GM12864 (cell line): ENCODE measurements at places on chromosomes 12 and 14.

- no peak for DNase-seq
Observed at GRCh38 chr12:1517007-1517406, 77.4 kb downstream of the FBXL14 start.

GRCh38 chr14:89465876-89466275 is 48.8 kb upstream of the FOXN3 start:
- no peak for DNase-seq

DNA sequence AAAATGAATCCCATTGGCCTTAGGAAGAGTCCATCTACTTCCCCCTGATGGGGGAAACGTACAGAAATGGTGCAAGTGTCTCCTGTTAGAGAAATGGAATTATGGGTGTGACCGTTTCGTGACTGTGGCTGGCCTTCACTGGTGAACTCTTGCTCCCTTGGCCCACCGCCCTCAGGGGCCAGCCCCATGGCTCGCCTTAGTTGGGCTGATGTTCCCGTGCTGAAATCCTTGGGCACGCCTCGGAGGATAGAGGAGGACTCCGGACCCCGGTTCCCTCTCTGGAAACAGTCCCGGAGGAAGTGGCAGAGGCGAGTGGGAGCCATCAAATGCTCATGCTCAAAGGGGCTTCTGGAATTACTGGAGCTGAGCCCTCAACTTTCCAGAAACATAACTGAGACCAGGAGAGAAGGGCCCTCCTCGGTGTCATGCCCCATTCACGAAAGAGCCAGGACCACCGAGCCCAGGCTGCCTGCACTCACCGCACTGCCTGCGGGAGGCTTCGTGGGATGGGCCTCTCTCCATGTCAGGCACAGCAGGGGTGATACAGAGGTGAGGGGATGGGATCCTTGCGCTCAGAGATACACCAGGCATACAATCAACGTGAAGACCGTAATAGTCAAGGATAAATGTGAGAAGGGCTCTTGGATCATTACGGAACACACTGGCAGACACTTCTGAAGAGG is 10.1 kb upstream of the CACNA2D4 start:
- DNase-seq, result no peak

- DNase-seq, result no peak
Observed at GRCh38 chr14:91372671-91373495, 44.7 kb downstream of the CCDC88C start.

DNA sequence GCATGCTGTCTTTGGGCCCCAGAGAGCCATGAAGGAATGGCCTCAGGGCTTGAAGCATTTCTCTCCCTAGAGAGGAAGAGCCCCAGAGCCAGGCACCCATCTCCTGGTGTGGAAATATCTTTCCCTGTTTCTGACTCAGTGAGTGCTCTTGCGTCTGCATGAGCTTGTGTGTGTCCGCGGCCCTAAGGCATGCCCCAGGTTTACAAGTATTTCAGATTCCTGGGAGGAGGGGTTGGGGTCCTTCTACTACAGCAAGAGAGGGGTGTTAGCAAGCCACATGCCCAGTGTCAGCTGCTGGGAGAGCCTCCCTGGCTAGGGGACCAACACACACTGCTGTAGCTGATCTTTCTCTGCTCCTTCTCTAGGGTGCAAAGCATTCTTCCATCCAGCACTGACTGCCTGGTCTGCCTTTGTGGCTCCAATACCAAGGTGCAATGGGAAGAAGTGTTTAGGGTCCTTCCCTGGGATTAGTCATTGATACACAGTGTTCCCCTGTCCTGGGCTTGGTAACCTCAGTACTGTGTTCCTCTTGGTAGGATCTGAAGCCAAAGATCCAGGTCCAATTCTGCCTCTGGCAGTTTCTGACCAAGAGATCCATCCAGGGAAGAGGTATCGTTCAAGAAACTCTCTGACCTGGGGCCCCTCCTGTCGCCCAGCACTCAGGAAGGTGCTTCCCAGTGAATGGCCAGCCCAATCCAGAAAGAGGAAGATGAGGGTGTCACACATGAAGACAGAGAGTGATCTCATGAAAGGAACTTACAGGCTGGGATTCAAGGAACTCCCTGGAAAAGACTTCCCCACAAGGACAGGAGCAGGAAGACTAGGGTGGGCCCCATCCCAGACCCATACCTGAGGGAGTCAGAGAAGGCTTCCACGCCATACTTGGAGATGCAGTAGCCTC is 3.1 kb downstream of the RDH16 start:
- DNase-seq, result no peak

DNA sequence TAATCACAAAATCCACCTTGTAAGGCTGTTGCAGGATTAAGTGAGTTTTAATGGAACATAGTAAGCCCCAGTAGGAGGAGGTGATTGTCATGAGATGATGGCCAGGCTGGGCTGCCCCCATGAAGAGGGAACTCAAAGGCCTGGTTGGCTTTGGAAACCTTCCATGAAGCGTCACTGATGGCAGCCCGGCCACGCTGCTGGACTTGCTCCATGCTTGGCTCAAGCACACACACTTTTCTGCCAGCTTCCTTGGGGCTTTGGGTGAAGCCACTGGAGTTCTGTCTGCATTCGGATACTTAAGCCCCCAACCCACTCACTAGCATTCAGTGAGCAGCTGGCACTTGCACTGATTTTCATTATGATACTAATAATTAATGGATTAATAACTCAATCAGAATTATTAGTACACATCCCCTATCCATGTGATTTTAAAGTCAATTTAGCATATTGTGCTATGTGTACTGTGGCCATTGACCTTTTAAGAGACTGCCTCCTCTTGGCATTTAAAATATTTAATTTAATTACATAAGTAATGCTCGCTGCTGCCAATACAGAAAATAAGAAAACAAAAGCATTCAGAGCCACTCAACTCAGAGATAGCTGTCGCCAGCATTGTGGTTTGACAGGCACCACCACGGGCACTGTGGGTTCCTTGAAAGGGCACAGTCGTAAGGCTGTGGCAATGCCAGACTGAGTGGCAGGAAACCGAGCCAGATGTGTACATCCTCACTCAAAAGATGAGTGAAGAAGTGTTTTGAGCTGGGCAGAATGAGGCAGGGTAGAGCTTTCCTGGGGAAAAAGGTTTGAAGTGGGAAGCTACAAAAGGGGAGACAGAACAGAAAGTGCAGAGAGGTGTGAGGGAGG is 15.9 kb downstream of the KRT85 start:
- no peak for DNase-seq

DNA sequence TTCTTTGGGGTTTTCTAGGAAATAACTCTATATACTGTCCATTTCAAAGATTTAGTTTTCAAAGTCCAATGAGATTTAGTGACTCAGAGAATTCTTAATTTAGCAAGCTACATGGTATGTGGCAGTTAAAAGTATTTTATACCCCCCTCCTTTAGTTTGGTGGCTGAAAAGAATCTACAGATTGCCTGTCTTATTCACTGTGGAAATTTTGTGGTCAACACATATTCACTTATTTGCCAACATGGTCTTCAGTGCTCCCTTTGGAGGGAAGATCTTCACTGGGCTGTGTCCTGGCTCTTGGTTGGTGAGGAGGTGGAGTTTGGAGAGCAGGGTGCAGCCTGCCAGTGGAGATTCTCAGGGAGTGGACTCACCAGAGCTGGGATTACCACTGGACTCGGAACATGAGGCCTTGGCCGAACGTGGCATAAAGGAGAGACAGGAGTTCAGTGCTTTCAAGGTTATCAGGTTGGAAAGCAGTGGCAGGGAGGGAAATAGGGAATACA is 39.8 kb downstream of the SAMD4A start:
- no peak for DNase-seq

GRCh38 chr12:53994264-53995001 is 5.5 kb upstream of the HOXC9 start:
- no peak for DNase-seq

DNA sequence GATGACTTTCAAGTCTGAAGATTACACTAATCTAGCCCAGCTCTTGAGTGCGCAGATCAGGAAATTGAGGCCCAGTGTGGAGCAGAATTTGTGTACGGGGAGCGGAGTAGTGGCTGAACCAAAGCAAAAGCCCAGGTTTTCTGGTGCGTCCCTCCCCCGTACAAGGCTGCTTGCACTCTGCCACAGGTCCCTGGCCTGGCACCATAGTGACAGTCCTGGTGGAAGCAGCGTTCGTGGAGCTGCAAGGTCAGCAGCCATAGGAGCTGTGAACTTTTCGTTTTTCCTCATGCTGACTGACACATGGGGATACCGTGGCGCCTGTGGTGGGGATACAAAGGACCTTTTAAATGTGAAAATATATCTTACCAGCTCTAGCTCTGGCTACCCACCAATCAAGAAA is 1.7 kb downstream of the EVL start:
- no peak for DNase-seq

DNA sequence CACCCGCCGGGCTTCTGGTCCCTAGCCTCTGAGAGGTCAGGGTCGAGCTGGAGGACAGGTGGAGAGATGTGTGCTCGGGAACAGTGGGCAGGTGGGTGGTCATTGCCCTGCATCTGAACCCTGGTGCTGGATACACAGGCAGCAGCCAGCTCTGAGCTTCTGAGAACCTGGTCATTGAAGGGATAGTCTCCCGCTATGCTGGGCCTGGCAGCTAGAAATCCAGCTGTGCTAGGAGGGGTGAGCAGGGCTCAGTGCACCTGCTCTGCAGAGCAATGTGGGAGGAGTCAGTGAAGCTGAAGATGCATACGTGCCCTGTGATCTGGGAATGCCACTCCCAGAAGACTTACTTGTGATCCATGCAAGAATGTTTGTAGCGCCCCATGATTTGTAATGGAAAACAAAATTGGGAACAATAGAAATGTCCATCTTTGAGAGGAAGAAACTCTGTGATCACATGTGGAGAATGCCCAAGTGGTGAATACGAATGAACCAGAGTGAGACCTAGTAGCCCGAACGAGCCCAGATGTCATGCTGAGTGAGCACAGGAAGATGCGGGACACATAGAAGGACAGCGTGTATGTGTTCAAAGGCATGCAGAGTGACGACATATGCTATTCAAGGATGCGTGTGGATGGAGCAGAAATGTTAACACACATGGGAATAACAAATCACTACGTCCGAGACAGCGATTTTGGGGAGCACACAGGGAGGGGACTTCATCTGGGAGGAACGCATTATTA is 63.4 kb downstream of the AACS start:
- no peak for DNase-seq

- DNase-seq, result no peak
Observed at GRCh38 chr12:80189241-80189640, 89.9 kb downstream of the OTOGL start.

DNA sequence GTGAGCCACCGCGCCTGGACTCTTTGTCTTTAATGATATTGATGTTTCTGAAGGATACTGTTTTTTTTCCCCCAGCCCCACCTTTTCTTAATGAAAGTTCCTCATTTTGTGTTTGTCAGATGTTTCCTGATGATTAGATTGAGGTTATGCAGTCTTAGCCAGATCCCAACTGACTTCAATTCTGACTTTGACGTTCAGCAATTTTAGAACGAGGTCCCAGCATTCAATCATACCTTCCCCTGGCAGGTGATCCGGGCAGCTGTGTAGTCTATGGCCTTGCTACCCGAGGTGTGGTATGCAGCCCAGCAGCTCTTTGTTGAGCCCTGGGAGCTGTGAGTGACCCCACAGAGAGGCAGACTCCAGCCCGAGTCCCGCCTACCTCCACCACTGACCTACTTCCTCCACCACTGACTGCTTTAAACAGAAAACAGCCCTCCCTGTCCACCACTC is 82.7 kb downstream of the LGMN start:
- DNase-seq, result no peak

DNA sequence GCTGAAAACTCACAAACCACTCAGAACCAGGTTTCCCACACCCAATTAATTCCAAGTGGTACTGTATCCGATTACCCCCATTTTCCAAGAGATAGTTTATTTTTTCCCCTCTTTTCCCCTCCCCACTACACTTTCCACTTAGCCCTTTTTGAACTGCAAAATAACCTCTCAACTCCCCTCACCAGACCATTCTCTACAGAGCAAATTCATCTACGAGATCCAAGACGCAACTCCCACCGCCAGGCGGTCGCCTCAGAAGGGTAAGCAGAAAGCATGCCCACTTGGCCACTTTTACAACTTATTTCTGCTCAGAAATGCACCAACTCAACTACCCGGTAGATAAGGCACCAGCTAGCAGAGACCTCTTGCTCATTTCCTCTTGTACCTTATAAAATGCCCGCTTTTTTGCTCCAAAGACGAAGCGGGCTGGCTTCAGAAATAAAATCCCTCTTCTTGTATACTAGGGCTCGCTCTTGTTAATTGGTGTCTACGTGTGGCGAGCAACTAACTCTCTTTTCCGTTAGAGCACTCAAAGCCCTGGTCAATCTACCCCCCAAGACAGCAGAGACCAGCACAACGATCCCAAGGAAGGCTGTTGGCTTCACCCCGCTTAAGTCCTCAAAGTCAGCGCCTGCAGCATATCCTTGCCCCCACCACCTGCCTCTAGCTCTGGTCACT is 910 bp upstream of the SRP54 start:
- DNase-seq, result no peak

DNA sequence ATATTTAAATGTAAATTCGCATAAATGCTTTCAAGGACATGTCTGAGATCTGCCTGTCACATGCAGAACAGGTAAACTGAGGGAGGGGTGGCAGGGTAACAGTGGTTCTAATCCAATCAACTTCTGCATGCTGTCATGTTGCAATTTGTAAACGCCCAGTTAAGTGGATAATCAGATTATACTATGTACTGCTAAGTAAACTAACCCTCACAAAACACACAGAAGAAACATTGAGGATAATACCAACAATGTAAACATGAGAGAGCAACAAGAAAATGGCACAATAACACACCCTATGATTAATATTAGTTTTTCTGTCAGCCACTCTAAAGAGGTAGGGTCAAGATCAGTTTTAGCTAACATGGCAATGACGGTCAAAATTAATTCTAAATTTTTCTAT is 123.7 kb downstream of the KIF21A start:
- no peak for DNase-seq

GRCh38 chr12:52054833-52055730 is 3.8 kb downstream of the NR4A1 start:
- DNase-seq, result no peak

DNA sequence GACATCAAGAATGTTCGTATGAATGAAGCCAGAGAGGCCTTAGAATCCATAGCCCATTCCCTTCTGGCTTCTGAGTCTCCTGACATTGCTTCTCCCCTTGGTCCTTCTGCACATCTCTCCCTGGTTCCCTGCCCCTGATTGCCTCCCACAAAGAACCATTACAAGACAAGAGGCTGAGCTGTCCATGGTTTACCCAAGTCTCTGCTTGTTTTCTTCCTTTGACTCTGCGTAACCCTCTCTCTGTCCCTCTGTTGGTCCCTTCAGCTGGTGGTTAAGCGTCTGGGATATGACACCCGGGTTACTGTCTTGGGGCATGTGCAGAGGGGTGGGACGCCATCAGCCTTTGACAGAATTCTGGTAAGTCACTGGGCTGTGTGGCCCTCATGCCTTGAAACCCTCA is 15.9 kb downstream of the PFKM start:
- DNase-seq, result no peak

DNA sequence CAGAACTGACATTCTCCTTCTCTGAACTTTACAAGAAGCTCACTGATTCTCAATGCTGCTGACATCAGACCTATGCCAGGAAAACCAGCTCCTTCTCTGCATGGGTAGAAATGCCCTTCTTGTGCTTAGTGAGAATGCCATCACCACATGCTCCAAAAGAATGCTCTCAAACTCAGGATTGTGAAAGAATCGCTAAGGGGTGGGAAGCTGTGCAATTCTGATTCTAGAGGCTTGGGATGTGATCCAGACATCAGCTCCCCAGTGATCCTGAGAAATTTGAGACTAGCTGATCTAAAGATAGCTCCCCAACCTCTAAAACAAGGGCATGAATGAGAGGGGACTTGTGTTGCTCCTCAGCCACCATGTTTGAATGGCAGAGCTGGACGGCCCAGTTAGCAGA is 113.2 kb downstream of the DPF3 start:
- DNase-seq, result no peak

GRCh38 chr12:47820631-47821345 is 1.1 kb upstream of the HDAC7 start:
- no peak for DNase-seq
